ENCODE measurements at places on chromosomes 3 and 15. TPM values are rescaled to one million over a fixed set of nuclear protein-coding genes. Genes with fewer than 3 reads are reported as not detected.

The GP5 gene
- total RNA-seq = not detected

- no peak for DNase-seq
Measured at GRCh38 chr3:184806567-184807271, 5.2 kb upstream of the VPS8 start.

DNA sequence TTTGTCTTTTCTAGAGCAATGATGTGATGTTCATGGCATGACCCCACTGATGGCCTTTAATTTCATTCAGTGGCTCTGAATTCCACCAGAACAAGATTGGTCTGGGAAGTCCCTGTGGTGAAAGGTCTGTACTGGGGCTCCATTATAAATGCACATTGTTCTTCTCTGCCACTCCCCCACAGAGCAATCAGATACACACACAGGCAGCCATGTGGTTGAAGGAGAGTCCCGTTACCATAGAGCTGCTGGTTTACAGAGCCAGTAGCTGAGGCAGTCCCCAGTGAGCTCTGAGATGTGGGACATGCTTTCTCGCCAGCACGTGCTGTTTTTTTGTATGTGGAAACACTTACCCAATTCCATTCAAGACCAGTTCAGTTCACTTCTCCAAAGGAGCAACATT is 172.7 kb upstream of the TRIM42 start:
- DNase-seq = peak; percentile 6

GRCh38 chr3:170257145-170257544 is 34.9 kb downstream of the PRKCI start:
- DNase-seq = no peak

DNA sequence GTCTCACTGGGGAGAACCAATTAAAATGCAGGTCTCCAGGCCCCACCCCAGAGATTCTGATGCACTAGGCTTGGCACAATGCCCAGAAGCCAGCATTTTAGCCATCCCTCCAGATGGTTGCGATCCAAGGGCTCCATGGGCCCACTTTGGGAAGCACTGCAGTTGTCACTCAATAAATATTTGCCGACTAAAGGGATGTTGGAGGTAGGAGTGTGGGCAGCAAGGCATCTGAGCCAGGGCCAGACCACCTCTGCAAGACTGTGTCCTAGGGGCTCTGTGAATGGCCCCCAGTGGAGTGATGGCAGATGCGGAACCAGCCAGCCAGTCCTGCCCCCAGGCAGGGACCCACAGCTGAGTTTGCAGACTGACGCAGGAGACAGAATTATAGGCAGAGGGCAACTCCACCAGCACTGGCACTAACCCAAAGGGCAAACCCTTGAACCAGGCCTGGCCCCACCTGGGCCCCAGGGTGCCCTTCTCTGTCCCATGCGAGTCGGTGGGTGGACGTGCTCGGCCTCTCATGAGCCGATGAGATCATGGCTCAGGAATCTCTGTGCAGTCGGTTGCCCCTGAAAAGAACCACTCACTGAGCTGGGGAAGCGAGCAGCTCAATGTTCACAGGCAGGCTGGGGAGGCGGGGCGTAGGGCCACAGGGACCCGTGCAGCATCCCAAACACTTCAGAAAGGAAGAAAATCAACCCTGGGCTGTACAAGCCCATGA is 49.7 kb downstream of the SEMA5B start:
- peak; percentile 51 for DNase-seq

- no peak for DNase-seq
Measured at GRCh38 chr3:38576131-38576525, 73.4 kb downstream of the SCN5A start.

Measured in fibroblast of villous mesenchyme (primary cell).